ENCODE measurements at places on chromosomes 7 and 10. TPM values are rescaled to one million over a fixed set of nuclear protein-coding genes. Genes with fewer than 3 reads are reported as not detected.

DNA sequence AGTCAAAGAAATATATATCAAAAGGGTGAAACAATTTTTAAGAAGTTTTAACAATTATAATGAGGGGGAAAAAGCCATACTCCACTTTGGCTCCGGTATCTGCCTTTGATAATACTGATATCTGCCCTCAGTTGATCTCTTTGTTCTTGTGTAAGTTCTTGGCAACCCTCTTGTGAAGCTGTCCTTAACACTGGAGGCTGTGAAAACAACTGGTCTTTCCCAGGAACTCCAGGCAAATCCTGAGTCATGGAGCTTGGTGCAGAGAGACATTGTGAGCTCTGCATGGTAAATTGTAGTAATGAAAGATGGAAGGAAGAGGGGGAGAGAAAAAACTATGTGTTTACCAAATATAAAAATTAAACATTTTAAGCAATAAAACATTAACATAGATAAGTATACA lies 11.9 kb upstream of the ERVW-1 start:
- H3K36me3 ChIP-seq = peaks cover 11% of the 10 kb centered on the region
- H3K27ac ChIP-seq = no peak overlapping the region
- no peaks in the 10 kb centered on the region for H3K4me1 ChIP-seq
- no peaks in the 10 kb centered on the region for H3K27me3 ChIP-seq

FKBP9 gene
- total RNA-seq = 78.0 TPM

GRCh38 chr7:4270268-4270667 lies 411.8 kb upstream of the FOXK1 start:
- H3K27ac ChIP-seq = no peak overlapping the region
- H3K4me3 ChIP-seq = no peak overlapping the region
- H3K4me1 ChIP-seq = no peaks in the 10 kb centered on the region
- no peak for DNase-seq
- H3K36me3 ChIP-seq = no peaks in the 10 kb centered on the region

DNA sequence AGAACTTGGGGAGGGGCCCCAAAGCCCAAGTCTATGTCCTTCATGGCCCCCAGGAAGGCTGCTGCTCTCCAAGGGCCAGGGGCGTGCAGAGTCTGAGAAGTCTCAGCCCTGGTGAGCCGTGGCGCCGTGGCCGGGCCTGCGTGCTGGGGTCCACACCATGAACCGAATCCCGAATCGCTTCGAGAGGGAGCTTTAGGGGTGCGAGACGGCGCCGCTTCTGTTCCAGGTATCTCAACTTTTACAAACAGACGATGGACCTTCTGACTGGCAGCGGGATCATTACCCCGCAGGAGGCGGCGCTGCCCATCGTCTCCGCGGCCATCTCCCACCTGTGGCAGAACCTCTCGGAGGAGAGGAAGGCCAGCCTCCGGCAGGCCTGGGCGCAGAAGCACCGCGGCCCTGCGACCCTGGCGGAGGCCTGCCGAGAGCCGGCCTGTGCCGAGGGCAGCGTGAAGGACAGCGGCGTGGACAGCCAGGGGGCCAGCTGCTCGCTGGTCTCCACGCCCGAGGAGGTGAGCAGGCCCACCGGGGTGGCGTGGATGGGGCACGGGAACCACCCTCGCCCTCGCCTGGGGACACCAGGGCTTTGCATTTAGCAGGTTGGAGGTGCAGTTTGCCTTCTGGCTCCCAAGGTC lies 12.7 kb downstream of the STRA8 start:
- peaks cover 3% of the 10 kb centered on the region for H3K27me3 ChIP-seq
- no peaks in the 10 kb centered on the region for H3K36me3 ChIP-seq
- H3K4me1 ChIP-seq = peaks cover 4% of the 10 kb centered on the region

GRCh38 chr10:126222736-126223511 lies 165.4 kb downstream of the ADAM12 start:
- H3K27ac ChIP-seq = no peak overlapping the region
- no peak overlapping the region for H3K4me3 ChIP-seq
- peaks cover 26% of the 10 kb centered on the region for H3K4me1 ChIP-seq
- no peaks in the 10 kb centered on the region for H3K27me3 ChIP-seq
- no peak for DNase-seq

All from neural crest cell (in vitro differentiated cells).